ENCODE measurements at places on chromosomes 2 and 18. TPM values are rescaled to one million over a fixed set of nuclear protein-coding genes. Genes with fewer than 3 reads are reported as not detected.

Gene TMEM37
- polyA plus RNA-seq = 28.4 TPM

Gene GPR45
- polyA plus RNA-seq = 0.12 TPM

Gene CXCR4
- polyA plus RNA-seq = 41.8 TPM

Gene ABCG5
- polyA plus RNA-seq = 0.46 TPM

Gene ALPP
- polyA plus RNA-seq = not detected

Gene CDH19
- 0.35 TPM for polyA plus RNA-seq

Gene MAPK4
- polyA plus RNA-seq = 1.2 TPM

Gene TYMS
- polyA plus RNA-seq = 204 TPM

Gene ZAP70
- polyA plus RNA-seq = 2.4 TPM

Gene HOXD10
- 0.13 TPM for polyA plus RNA-seq

Gene DSG4
- polyA plus RNA-seq = not detected

Gene C1QL2
- not detected for polyA plus RNA-seq

Gene KCNG3
- polyA plus RNA-seq = 0.08 TPM

Gene GPC1
- 23.0 TPM for polyA plus RNA-seq

DNA sequence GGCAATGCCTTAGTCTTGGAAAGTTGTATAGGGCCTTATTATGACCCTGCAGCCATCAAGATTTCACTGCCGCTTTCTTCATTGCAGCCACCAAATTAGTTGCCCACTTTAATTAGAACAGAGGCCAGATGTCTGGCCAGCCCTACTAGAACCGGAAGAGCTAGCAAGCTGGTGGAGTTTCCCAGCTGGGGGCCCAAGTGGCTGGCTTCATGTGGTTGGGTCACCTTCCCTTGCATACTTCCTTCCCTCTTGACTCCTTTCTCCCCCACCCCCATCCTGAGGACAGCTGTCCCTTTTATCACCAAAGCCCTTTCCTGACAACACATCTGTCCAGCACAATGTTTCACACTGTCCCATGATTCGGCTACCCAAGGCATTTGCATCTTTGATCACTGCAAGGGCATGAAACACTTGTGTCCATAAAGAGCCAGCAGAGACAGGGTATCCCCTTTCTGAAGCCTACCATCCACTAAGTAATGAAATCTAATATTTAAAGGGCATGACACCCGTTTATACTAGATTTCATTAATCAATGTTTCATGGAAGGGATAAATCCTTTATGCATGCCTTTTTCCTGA, 187.2 kb downstream of the BCL11A start:
- DNase-seq = no peak

DNA sequence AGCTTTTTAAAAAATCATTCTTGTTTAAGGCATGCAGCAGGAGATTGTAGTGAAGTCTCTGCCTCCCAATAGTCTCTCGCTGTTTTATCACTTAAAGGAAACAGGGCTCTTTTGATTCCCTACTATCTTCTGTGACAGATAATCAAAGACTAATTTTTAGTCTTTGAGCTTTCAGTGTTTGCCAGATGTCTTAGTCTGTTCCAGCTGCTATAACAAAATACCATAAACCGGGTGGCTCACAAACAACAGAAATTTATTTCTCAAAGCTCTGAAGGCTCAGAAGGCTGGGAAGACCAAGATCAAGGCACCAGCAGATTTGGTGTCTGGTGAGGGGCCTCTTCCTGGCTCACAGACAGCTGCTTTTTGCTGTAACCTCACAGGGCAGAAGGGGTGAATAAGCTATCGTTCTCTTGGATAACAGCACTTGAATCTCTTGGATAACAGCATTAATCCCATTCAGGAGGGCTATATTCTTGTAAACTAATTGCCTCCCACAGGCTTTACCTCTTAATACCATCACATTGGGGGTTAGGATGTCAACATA, 37.8 kb upstream of the STAT4 start:
- DNase-seq = no peak

DNA sequence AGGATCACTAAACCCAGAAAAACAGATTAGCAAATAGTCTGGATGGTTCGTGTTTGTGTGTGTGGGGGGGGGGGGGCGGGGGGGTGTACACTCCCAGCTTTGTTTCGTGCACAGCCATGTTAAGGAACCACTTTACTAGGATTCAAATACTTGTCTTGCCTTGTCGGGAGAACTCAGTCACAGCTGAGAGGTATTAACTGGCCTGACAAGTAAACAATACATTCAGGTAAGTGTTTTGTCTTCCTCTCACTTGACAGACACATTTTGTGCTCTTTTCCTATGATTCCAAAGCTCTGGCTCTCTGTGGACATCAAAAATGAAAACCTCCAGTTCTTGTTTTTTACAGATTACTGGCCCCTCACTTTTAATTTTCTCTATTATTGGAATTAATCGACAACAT, 173.5 kb downstream of the LRP1B start:
- DNase-seq = no peak

- DNase-seq = no peak
Observed at GRCh38 chr2:23122681-23123215, 262.2 kb upstream of the KLHL29 start.

GRCh38 chr2:166628478-166629136, 134.6 kb upstream of the SCN7A start:
- DNase-seq = no peak

DNA sequence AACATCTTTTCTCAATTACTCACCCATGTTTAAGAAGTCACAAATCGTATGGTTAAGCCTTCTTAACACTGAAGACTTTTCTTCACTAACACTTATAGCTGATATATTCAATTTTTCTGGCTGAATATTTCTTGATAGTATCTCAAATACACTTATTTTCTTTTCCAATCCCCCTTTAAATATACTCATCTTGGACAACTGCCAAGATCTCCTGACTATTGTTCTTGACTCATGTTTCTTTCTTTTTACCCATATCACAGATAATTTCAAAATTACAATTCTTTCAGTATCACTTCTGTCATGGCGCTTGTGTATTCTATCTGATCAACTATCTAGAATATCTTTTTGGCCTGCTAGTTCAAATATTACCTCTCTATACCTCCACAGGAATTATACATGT, 954.3 kb upstream of the ACVR2A start:
- DNase-seq = no peak

DNA sequence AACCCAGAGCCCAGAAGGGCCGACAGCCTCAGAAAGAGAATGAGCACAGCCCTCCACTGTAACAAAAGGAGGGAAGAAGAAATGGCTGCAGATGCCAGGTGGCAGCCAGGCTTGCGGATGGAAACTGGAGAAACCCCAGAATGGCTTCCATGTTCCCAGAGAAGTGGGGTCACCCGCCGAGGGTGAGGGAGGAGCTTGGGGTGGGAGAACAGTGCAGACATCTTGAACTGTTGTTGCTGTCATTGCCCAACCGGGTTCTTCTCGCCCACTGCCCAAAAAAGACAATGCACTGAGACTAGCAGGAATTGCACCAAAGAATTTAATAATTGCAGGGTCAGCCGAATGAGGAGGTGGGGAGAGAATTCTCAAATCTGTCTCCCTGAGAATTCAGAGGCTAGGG, 223.2 kb upstream of the RAB6C start:
- DNase-seq = no peak

GRCh38 chr2:54103454-54104314, 11.7 kb upstream of the ACYP2 start:
- no peak for DNase-seq

DNA sequence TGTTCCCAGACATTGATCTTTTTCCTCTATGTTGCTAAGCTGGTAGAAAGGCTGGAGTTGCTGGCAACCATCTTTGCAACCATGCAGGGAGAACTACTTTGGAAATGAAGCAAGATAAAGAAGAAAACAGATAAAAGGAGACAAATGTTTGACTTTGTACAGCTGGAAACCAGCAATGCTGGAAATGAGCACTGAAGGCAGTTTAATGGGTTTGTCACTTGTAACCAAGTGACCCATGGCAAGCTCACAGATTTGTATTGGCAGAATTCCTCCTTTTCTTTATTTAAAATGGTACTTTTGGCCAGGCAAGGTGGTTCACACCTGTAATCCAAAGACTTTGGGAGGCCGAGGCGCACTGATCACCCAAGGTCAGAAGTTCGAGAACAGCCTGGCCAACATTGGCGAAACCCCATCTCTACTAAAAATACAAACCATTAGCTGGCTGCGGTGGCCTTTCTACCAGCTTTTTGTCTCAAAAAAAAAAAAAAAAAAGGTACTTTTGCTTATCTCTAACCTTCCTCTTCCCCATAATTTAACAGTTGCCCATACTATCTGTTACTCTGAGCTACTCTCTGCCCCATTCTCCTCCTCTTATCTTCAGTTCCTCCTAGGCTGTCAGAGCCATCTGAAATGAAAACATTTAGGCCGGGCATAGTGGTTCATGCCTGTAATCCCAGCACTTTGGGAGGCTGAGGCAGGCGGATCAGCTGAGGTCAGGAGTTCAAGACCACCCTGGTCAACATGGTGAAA, 2.0 kb upstream of the BOLA3 start:
- no peak for DNase-seq

DNA sequence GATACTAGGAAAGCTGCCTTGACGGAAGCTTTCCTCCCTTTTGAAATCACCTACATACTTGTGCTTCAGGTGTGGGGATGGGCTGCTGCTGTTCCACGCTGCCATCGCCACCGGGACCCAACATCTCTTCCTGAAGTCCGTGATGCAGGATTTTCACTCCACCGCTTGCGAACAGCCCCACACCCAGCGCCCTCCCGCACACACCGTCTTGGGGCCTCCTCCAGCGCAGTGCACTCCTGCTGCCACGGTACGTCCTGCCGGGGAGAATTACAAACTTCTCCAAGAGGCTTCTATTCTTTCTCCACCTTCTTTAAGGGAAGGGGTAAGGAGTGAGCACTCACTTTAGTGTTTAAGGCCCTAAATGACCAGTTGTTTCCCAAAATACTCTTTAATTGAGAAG, 58.2 kb downstream of the HRH4 start:
- no peak for DNase-seq

DNA sequence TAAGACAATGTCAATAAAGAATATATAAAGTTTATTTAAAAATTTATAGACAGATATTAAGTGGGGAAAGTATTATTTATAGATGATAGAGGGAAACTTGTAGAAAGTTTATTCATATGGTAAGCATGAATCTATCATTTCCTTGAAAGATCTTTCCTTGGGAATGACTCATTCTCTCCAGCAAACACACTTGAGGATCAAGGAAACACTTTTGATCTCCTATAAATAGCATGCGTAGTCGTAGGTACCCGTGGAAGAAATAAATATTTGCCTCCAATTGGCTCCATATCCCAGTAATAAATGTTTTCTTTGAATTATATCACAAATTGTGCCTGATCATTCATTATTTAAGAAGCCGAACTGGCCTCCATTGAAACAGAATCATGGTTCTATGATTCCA, 483.4 kb downstream of the RNF144A start:
- DNase-seq = no peak

GRCh38 chr2:225526760-225527390, 127.4 kb downstream of the NYAP2 start:
- DNase-seq = no peak

GRCh38 chr2:236302555-236302954, 38.3 kb upstream of the ASB18 start:
- DNase-seq = no peak

DNA sequence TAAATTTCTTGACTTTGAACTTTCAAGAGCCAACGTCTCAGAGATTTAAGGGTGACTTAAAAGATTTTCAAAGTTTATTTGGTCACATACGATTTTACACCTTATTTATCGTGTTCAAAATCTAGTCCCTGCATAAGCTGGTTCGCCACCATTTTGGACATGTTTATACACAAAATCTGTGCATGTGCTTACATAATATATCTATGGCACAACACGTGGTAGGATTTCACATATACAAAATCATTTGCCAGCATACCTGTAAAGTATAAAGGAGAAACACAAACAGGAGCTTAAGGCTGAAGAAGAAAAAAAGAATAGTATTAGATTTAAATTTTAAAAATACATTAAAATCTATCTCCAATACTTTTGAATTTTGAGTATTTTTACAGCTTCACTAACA, 190.0 kb upstream of the KYNU start:
- DNase-seq = no peak

DNA sequence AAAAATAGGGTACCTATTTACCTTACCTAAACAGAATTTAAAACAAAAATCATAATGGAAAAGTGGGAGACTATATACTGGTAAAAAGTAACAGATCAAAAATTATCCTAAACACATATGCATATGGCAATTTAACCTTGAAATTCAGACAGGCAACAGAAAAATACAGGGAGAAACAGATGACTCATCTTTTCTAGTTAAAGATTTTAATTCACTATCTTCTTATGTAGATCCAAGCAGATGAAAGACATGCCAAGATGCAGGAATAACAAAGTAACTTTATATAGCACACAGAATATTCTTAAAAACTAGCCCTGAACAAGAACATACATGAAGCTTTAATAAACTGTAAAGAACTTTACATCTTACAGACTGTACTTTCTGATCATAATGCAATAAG, 30.9 kb downstream of the PRPF40A start:
- no peak for DNase-seq

DNA sequence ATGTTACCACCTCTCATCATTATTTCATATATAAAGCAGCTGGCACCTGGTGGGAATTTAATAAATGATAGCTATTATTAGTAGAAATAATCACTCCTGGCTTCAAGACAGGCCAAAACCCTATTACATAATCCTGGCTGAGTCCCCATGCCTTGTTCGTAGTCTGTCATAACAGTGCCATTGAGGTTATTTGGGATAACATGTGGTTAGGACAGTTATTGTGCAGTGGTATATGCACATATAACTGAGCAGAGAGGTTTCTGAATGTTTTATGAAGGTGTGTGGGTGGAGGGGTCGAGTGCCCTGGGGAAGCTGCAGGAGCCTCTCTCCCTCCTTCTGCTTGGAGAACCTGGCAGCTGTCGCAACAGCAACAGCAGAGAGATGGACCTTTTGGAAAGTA, 162.4 kb upstream of the NABP1 start:
- DNase-seq = no peak

DNA sequence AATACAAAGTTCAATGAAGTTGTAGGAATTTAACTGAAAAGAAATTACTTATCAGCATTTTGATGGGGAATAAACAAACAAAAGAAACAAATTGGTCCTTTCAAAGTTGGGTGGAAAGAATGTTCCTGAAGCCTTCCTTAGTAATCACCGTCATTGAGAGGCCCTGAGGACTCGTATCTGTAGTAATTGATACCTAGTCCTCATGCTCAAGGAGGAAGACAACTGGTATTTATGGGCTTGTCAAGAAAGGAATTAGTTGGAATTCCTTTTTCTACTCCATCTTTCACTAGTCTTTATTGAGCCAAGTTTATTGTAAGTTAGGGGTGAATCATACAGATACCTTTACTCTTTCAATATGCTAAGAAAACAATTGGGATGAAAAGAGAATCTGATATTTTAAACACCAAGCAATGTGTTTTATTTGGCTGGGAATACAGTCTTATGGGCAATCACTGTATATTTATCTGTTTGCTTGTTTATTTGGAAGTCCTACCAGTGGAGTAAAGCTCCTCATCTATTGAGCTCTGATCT, 324.8 kb downstream of the ARHGAP15 start:
- DNase-seq = no peak

GRCh38 chr2:46841621-46842020, 74.0 kb downstream of the MCFD2 start:
- DNase-seq = no peak

GRCh38 chr2:8661736-8662135, 20.1 kb upstream of the ID2 start:
- no peak for DNase-seq

- no peak for DNase-seq
Observed at GRCh38 chr2:7744827-7745226, 827.6 kb downstream of the RNF144A start.

- no peak for DNase-seq
Observed at GRCh38 chr2:133326652-133327397, 241.4 kb downstream of the NCKAP5 start.

- no peak for DNase-seq
Observed at GRCh38 chr18:9914334-9914583, 443 bp downstream of the VAPA start.

GRCh38 chr2:140567734-140568133, 1563.1 kb downstream of the LRP1B start:
- no peak for DNase-seq

All from right lung (tissue), 10 donors.